ENCODE measurements at places on chromosomes 7 and 10.
A peak's percentile ranks its signal among the peaks of the same experiment; 100 is the strongest.

DNA sequence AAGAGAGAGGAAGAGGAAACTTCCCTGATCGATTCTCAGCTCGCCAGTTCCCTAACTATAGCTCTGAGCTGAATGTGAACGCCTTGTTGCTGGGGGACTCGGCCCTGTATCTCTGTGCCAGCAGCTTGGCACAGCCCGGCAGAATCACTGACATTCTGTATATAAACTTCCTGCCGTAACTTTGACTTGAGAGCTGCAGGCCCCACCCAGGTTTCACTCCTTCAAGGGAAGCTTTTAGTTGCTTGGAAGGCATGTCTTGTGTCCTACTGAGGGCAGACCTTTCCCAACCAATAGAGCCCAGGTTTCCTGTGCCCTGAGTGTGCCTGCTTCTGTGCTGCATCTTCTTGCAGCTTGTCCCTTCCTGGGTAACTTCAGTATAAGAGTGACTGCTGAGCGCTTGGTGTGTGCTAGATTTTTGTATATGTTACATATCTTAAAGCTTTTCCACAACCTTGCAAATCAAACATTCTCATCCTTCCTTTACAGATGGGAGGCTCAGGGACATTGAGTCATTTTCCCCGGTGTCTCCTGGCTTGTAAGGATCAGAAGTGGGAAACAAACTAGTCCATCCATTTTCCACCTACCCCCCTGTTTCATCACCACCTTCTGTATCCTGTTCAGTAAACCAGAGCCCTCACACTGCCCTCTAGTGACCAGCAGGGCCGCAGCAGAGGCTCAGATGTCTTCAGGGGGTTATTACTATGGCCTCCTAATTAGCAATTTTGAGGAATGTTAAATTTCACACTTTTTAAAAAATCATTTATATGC, 225.2 kb upstream of the PRSS58 start:
- DNase-seq, result no peak

DNA sequence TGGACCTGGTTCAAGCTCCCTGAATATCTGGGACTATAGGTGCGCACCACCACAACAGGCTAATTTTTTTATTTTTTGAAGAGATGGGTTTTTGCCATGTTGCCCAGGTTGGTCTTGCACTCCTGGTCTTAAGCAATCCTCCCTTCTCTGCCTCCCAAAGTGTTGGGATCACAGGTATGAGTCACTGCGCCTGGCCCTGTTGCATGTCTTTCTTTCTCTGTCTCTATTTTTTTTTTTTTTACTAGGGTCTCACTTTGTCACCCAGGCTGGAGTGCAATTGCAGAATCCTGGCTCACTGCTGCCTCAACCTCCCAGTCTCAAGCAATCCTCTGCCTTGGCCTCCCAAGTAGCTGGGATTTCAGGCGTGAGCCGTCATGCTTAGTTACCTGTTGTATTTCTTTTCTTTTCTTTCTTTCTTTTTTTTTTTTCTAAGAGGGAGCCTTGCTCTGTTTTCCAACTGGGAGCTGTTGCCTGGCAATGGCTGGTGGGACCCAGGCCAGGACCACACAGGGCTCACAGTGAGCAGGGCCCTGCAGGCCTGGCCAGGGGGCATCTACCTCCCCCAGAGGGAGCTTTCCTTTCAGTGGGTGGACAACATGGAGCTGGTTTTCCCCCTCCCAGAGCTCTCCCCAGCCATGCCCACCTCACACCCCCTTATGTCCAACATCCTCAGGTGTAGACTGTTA, 6.0 kb downstream of the MYL7 start:
- no peak for DNase-seq

DNA sequence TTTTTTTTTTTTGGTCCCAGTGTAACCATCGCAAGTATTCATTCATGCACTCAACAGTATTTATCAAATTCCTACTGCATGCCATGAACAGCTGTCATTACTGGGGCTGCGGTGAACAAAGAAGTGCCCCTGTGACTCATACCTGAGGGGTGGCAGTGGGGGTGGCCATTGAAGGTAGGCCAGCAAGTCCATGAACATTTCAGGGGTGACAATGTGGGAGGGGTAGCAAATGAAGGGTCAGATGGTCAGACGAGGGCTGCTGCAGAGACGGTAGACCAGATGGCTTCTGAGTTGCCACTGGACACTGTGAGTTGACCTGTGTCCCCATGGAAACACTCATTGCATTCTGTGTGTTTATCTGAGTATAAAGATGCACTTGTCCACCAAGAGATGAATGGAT, 92.5 kb upstream of the PITRM1 start:
- DNase-seq, result no peak

GRCh38 chr10:44242826-44243225, 142.1 kb downstream of the CXCL12 start:
- DNase-seq, result no peak

GRCh38 chr7:24862461-24862860, 105.2 kb upstream of the GSDME start:
- no peak for DNase-seq

DNA sequence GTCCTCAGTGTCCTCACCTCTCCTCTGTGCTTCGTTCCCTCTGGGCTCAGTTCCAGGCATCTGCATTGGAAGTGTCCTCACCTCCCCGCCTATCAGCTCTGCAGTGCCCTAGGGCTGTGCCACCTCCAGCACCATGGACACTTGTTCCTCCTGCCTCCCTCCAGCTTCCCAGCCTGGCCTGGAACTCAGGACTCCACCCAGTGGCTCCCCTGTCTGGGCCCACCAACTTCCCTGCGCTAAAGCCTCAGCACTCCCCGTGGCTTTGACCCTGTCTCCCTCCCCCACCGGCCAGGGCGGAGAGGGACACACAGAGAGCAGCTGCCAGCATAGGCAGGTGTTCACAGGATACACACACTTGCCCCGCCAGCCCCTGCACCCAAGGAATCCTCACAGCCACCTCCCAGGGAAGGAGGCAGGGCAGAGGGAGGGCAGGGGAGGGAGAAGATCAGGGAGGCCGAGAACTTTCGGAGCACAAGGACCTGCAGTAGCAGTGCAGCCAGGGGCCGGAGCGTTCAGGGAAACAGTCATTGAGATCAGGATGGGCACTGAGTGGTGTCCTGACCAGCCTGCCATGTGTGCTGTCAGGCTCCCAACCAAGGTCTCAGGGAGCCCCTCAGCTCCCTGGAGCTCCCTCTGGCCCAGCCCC, 31.3 kb downstream of the ANXA8 start:
- no peak for DNase-seq

GRCh38 chr7:106462365-106462859, 177.6 kb upstream of the NAMPT start:
- DNase-seq, result no peak

GRCh38 chr10:107264742-107265141, 100.2 kb upstream of the SORCS1 start:
- DNase-seq, result no peak

DNA sequence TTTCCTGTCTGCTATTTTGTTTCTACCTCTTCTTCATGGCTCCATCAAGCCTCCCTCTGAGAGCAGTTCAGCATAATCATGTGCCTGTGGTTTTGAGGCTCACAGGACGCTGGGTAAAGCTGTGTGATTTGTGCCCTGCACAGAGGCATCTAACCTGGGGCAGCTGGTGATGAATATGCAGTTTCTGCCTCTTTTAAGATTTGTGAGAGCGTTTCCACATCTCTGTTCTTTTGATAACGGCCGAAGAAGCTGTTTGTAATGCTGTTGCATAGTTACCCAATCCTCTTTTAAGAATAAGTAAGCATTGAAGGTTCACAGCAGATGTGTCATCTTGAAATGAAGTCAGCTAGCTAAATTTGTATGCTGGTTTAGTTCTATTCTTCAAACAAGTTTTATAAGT, 45.2 kb downstream of the PNLIPRP3 start:
- DNase-seq, result no peak

DNA sequence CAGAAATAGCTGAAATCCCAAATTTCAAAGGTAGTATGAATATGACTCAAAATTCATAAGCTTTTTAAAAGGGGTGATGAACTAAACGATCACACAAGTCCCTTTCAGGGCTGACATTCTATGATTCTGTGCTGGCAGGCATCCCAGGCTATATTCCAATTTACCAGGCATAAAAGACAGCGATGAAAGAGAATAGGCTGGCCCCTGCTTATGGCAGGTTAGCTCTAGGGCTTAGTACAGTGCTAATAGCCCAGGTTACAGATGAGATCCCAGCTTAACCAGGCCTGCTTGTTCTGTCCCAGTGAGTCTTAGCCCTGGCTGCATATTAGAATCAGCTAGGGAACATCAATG, 56.4 kb downstream of the CDHR3 start:
- DNase-seq, result no peak

DNA sequence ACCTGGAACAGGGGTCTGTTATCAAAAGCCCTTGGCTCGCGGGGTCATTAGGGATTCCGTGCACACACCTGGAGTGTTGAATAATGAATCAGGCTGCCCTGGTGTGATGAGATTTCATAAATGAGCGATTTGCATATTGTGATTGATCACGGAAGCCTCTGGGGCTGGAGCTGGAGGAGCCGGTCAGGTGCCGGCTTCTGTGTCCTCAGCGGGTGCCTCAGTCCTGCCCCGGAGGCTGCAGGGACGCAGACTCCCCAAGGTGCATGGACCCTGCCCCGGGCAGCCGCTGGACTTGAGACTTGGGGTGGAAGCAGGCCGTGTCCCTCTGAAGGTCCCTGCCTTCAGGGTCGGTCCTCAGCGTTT, 47.9 kb upstream of the ADGRA1 start:
- DNase-seq, result no peak

DNA sequence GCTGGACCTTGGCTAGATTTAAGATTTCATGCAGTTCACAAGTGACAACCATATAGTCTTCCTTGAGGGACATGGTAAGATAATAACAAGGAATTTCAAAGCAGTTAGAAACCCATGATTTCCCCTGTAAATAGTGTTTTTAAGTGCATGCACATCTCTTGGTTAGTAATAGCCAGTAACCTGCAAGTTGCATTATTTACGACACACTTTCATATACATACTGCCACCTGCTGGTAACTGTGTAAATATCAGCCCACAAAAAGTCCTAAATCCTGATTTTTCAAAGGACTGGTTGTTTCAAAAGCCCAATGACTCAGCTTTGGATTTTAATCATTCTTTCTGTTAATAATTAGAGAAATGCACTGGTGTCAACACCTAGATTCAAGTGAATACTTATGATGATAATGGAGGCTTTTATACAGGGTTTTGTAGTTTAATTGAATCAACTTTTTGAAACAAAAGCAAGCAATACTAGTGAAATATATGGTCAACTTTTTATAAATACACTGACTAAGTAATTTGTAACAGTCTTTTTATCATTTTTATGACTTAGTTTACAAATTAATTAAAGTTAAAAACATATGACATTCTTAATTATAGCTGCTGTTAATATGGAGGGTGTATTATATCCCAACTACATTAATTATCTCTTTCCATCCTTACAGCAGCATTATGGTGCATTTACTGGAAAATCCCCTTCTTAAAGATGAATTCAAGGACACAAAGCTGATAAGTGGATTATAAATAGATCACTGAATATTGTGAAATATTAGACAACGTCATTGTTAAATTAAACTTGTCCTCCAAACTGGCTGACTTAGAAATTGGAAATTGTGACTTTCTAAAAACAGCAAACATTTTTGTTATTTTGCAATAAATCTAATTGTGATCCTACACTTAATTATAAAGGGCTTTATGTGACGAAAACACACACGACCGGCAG, 367.7 kb upstream of the SEMA3D start:
- DNase-seq, result peak; percentile 8

- no peak for DNase-seq
These were observed 25.6 kb downstream of the CDNF start for GRCh38 chr10:14812271-14812670.

DNA sequence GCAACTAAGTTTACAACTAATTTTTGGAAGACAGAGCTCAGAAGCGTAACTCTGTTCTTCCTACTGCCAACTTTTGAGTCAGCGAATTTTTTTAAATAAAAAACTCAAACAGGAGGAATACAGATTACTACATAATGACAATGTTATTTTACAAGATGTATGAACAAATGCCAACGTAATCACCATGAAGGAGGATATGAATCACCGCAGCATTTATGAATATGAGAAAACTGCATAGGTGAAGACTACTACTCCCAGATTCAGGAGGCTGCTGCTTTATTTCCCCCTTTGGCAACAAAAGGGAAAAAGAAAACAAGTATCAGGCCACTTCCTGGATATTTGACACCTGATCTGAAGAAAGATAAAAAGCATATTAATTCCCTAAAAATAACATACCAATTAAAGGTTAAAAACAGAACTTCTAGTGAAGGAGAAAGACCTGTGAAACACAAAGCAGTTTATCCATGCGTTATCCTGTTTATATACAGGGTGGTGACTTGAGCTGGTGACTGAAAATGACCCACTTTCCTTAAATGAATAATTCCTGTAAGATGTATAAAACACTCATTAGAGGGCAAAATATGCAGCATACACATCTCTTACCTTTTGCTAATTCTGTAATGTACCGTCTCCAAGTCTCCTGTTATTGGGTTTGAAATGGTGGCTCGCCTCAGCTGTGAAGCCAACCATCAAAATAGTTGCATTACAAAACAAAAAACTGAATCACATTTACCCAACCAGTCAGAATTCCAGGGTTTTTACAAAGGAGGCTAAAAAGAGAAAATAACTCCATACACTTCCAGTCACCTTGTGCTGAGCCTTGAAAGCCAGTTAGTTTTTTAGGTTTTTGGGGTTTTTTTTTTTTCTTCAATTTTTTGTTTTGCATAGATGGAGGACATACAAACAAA, 52.0 kb downstream of the P4HA1 start:
- peak; percentile 19 for DNase-seq

DNA sequence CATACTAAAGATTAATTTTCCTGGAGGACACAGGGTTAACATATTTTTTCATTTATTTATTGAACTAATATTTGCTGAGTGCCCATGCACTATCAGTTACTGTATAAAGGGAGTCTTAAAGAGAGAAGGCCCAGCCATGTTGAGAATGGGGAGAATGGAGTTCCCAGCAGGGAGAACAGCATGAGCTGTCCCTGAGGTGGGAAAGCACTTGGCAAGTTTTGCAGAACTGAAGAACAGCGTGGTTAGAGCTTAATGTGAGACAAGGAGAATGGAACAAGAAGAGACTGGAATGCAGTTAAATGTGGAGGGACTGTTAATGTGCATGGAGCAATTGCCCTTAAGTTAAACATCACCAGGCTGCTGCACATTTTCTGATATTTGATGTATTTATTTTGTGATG, 435.4 kb downstream of the SUGCT start:
- no peak for DNase-seq

DNA sequence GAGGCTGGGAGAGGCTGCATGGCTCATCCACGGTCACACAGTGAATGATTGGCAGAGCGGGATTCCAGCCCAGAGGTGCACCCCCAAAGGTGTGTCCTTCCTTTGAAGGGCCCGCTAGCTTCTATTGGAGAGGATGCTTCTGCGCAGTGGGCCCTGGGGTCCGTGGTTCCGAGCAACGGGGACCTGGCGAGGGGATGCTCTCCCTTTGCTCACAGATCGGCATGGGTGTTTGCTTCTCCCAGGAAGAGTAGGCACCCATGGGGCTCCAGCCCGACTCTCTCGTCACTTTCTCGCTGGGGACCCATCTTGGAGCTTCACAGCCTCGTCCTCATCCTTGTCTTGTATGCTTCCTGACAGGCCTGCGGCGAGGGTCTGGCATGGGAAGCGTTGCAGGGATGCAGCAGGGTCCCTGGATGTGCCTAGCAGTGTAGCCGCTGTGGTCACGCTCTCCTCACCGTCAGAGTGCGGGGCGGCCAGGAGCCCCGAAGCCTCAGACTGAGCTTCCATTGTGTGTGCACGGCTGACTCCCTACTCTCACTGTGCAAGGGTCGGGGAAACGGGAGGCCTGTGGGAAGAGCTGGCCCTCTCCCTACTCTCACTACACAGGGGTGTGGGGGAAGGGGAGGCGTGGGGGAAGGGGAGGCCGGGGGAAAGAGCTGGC, 538.5 kb upstream of the FOXK1 start:
- no peak for DNase-seq

GRCh38 chr10:22934726-22935125, 6.9 kb downstream of the ARMC3 start:
- no peak for DNase-seq

GRCh38 chr10:38007551-38007950, 2.9 kb upstream of the ZNF33A start:
- DNase-seq, result no peak

All from HS-27A (cell line).